ENCODE measurements at places on chromosomes 5 and 9.
A peak's percentile ranks its signal among the peaks of the same experiment; 100 is the strongest.

GRCh38 chr5:149775785-149776184 is 45.7 kb downstream of the PPARGC1B start:
- peak; percentile 71 for DNase-seq

- peak; percentile 42 for DNase-seq
Measured at GRCh38 chr5:133818031-133818431, 150.4 kb downstream of the C5orf15 start.

GRCh38 chr5:6576861-6577501 is 55.9 kb downstream of the NSUN2 start:
- peak; percentile 68 for DNase-seq

DNA sequence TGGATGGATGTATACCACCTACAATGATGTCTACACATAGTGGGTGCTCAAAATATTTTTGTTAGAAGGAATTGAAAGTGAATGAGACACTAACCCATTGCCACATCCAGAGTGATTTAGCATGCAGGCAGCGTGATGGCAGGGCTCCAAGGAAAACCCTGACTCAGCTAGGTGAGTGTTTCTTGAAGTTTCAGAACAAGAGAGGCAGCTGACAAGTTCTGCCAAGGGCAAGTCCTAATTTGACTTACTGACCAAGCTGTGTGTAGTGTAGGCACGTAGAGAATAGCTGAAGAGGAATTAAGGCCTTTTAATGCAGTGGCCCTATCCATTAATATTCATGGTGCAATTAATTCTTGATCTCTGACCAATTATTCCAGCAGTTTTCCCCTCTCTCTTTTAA is 107.8 kb upstream of the ATP10B start:
- DNase-seq = no peak

- peak; percentile 76 for DNase-seq
Measured at GRCh38 chr9:131020388-131020787, 11.4 kb downstream of the LAMC3 start.

GRCh38 chr5:122981846-122982245 is 54.7 kb downstream of the PPIC start:
- DNase-seq = no peak

- no peak for DNase-seq
Measured at GRCh38 chr9:83154821-83155220, 91.9 kb upstream of the RASEF start.

- DNase-seq = no peak
Measured at GRCh38 chr5:169251333-169252084, 49.4 kb downstream of the SLIT3 start.

- no peak for DNase-seq
Measured at GRCh38 chr5:5314626-5315025, 107.9 kb upstream of the ICE1 start.

DNA sequence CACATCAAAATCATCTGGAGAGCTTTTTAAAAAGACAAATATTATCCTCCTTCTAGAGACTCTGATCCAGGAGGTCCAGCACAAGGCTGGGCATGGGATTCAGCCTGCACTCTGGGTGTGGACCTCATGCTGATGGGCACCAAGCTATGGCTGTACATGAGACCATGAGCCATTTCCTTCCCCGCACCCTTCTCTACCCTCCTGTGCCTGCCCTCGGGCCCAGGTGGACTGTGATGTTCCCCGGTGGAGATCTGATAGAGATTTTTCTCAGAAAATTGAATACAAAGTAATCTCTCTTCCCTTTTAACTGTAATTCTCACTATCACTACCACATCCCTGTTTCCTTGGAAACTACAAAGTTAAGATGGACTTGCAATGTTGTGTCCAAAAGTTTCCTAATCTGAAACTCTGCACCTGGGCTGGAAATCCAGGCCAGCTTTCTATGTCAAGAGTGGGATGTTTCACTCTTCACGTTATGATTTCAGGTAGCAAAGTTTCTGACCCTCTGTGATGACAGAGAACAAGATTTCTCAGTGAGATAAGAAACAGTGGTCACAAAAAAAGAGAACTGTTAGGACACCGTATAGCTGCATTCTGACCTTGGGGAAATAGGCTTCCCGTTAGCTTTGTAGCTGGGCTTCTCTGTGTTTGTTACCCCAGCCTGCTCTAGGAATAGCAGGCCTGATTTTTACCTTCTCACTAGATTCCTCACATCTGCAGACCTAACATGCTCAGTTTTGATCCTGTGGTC is 11.5 kb downstream of the SFXN1 start:
- DNase-seq = no peak

GRCh38 chr9:130780865-130781504 is 54.1 kb upstream of the ABL1 start:
- peak; percentile 89 for DNase-seq

DNA sequence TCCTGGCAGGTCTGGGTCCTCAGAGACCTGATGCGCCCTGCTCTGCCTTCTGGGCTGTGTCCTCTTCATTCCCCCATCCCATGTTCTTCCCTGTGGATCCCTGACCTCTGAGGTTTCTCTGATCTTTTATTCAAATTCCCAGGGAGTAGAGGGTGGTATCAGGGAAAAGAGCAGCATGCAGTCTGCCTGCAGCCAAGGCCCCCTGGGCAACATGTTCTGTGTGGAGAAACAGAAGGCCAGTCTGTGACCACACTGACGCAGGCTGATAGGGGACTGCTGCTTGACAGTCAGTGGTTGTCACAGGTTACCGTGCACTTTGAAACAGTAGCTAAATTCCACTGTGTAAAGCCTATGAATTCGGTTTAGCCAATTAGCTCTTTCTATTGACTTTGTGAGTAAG is 156.6 kb upstream of the IRX2 start:
- no peak for DNase-seq

- no peak for DNase-seq
Measured at GRCh38 chr5:585556-585955, 26.6 kb upstream of the CEP72 start.

- DNase-seq = peak; percentile 59
Measured at GRCh38 chr5:179166886-179167841, 107.0 kb downstream of the ZNF354C start.

- peak; percentile 58 for DNase-seq
Measured at GRCh38 chr9:36306471-36307306, 48.4 kb upstream of the GNE start.

- DNase-seq = peak; percentile 4
Measured at GRCh38 chr5:124790895-124791732, 44.7 kb upstream of the ZNF608 start.

DNA sequence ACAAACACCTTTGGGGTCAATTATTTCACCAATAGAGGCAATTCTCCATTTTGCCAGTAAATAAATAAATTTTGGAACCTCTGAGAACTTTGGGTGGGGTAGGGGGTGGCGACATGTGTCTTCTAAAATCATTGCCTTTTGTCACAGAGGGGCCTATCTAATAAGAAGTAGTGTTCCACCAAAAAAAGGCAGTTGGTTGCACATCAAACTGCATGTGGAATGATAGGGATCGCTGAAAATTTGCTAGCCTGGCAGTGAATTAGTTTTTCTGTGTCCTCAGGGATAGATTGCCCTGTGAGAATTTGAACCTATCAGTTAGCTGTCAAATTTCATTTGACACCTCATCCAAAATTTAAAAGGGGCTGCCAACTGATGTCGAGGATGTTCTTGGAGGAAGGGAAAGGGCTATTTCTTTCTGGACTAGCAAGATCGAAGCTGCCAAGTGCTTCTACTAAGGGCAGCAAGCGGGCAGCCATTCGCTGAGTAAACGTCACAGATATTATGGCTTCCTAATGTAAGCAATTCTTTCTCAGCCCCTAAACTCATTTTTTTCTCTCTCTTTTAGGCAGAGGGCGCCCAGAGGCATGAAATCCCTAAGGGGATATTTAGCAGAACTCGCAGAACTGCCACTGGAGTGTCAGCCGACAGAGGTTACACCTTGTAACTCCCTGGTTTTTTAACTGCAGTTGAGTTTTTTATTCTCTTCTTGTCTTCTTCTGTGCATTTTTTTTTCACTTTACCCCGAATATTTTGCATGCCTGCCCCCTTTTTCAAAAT is 2208.1 kb upstream of the WWC1 start:
- no peak for DNase-seq

DNA sequence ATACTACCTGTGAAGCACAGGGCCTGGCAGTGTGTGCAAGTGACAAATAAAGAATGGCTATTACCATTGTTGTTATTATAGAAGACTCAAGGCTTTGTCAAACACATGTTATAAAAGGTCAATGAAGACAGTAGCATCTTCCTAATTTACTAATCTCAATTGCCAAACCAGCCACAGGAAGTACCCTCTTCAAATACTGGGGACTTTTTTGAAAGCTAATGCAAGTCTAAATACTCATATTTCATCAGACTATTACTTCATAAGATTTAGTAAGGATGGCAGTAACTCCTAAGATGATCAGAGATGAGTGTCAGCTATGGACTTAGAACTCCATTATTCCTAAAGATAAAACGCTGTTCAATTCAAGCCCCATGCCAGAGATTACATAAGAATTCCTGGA is 43.0 kb downstream of the GNAQ start:
- no peak for DNase-seq

DNA sequence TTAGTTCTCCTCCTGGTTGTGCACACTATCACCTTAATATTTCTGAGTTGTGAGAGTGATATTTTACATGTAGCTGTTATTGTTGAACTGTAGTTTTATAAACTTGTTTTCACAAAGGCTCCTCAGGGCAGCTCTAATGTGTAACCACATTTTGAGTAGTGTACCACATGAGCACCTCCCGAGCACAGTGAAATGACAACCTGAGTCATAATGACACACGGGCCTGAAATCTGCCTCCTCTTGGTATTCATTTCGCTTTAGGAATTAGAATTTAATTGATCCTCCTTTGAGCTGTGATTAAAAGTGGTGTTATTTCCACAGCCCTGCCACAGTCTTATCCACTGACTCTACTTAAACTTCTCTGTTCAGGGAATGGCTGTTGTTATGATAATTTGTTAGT is 7.9 kb downstream of the MTRR start:
- peak; percentile 83 for DNase-seq

- DNase-seq = no peak
Measured at GRCh38 chr9:2677915-2678889, 39.1 kb upstream of the KCNV2 start.

- DNase-seq = peak; percentile 87
Measured at GRCh38 chr9:16247188-16247875, 623.1 kb downstream of the BNC2 start.

DNA sequence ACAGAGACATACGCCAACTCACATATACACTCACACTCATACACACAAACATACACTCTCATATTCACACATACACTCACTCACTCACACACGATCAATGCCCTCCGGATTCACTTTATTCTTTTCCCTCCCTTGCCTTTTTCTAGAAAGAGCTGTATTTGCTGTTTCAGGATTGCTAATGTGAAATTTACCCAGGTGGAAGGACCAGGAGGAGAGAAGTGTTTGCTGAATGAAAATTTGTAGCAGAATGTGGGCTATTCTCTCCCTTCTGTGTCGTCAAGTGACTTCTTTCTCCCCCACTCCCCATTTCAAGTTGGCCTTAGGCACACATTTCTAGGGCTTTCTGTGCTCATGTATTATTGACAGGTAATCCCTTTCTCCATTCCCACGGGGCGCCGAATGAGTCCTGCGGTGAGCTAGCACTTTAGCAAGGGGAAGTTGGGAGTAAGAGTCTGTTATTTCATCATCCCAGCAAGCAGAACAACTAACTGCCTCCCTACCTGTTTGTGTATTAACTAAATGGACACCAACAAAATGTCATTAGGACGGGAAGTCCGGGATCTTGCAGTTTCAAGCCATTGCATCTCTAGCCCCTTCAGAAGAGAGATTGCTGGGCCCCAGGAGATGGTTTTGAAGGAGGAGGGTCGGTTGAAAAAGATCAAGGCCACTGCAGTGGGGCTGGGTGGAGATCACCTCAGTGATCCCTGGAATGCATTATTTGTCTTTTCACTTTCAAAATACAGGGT is 97.1 kb upstream of the TAF11L2 start:
- no peak for DNase-seq

- DNase-seq = peak; percentile 2
Measured at GRCh38 chr5:90747693-90748092, 189.1 kb downstream of the ADGRV1 start.

DNA sequence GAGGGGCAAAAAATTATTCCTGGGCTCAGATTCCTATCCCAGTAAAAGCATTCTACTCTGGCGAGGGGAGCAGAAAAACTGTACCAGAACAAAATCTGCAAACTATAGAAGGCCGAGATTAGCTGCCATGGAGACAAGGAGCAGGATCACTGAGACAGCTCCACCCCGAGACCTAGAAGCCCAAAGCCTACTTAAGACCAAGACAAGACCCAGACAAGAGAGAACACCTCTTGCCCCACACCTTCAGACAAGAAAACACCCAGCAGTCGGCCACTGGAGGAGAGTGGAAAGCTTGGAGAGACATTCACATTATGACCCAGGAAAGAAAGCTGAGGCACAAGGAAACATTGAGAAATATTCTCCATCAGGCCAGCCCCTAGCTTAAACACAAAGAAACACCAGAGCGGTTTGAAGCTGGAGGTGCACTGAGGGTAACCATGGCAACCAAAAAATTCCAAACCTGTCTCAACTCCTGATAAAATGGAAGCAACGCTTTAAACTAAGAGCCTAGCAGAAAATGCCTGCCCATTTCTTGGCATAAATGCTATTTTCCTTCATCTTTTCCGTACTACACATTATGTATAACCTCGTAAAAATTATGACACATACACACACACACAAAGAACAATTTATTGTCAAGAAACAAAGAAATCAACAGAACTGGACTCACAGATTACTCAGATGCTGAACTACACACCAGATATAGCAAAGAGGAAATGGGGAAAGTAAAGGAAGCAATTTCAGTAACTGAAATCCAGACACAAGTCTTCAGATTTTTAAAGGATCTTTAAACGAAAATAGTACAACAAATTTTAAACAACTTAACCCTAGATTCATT is 53.8 kb upstream of the FTMT start:
- peak; percentile 25 for DNase-seq

GRCh38 chr9:137046088-137046787 is at the start of gene NPDC1:
NPDC1 (minus strand) TSS chr9:137046177; CDS start chr9:137045989, 188 bp downstream.
- DNase-seq = peak; percentile 82

DNA sequence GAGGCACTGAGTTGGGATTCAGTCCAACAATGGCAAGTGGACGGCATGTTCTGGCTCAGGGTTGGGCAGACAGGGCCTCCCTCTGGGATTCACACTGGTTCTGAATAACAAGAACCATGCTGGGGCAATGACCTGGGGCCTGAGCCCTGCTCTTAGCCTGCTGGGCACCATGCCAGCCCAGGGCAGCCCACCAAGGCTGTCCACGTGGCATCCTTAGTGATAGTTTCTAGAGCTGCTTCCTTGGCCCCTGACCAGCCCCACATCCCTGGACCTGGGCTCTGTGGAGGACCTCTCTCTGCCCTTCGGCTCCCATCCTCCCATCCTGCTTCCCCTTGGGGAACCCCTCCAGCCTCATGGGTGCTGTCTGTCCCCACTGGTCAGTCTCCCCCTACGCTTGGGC is 22.3 kb upstream of the OLFM1 start:
- DNase-seq = no peak
